ENCODE measurements at places on chromosomes 1 and 21.
A peak's percentile ranks its signal among the peaks of the same experiment; 100 is the strongest.

DNA sequence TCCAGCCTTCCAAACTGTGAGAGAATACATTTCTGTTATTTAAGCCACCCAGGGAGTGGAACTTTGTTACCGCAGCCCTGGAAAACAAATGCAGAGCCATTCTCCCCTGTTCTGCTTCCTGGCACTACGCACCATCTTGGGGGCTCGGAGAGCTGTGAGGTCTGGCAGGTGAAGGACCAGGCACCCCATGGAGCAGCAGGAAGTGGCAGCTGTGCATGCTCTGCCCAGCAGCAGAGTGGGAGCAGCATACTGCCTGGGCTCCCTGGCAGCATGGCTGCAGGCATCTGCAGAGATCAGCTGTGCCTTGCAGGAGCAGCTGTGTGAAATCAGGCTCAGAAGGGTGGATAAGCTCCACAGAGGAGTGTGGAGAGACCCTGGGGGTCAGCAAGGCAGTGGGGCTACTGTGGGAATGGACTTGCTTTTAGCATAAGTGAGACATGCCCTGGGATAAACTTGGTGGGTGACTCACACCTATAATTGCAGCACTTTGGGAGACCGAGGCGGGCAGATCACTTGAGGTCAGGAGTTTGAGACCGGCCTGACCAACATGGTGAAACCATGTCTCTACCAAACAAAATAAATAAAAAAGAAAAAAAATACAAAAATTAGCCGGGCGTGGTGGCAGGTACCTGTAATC lies 17.7 kb upstream of the ZSCAN20 start:
- peak; percentile 42 for DNase-seq

DNA sequence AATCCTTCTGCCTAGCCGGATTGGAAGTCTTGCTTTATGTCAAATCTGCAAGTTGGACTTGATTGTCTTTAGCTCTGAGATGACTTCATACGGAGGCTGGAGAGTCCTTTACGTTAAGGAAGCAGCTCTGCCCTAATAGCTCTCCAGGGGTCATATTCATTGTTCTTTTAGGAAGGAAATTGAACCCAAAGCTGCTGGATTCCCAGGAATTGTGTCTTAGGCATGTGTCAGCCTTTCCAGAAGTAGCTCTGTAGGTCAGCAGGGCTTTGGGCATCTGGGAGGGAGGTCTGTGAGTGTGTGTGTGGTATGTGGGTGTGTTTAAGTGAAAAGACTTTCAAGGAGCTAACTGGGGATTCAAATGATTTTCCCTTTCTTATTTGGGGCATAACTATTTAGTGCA lies 82.4 kb downstream of the ABCA4 start:
- DNase-seq = peak; percentile 49

DNA sequence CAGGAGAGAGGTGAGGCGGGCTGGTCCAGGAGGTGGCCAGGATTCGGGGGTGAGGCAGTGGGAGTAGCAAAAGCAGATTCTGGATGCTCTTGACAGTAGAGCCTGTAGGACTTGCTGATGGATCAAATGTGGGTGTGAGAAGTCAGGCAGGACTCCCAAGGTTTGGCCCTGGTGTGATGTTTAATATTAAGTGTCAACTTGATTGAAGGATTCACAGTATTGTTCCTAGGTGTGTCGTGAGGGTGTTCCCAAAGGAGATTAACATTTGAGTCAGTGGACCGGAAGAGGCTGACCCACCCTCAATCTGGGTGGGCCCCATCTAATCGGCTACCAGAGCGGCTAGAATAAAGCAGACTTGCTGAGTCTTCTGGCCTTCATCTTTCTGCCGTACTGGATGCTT lies 6.8 kb upstream of the RAB4A start:
- no peak for DNase-seq

DNA sequence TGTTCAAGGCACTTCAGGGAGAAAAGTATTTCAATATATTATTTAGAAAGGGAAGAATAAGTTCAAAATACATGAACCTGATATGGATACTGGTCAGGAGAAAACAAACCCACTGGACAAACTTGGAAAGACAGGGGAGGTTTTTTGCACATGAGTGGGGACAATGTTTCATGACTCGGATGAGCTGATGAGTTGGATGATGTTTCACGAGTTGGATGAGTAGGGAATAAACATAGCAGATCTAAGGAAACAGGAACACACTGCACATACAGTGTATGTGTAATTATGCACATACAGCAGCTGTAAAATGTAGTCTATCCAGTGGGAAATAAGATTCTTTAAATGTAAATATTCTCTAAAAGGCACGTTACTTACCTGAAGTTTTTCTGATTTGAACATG lies 682.9 kb upstream of the ADAMTS5 start:
- no peak for DNase-seq

DNA sequence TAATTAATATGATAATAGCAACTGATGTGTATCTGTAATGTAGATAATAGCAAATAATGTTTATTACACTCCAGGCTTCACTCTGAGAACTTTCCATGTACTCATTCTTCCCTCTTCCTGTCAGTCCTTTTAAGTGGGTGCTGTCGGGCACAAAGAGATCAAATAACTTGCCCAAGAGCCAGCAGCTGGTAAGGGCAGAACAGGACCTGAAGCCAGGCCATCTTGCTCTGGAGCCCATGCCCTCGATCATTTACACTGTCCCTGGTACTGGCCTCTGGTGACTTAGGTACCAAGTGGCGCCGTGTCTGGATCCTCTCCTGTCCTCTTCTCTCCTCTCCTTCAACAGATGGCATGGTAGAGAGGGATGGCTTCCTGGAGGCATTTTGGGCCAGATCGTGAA lies 97.2 kb downstream of the VPS13D start:
- DNase-seq = no peak

- peak; percentile 88 for DNase-seq
These were observed 573.8 kb upstream of the NR5A2 start for GRCh38 chr1:199453723-199454122.

GRCh38 chr1:240492832-240493440 lies 119.0 kb downstream of the GREM2 start:
- peak; percentile 59 for DNase-seq

- DNase-seq = peak; percentile 97
These were observed 633.3 kb downstream of the PTPRC start for GRCh38 chr1:199272139-199272544.

DNA sequence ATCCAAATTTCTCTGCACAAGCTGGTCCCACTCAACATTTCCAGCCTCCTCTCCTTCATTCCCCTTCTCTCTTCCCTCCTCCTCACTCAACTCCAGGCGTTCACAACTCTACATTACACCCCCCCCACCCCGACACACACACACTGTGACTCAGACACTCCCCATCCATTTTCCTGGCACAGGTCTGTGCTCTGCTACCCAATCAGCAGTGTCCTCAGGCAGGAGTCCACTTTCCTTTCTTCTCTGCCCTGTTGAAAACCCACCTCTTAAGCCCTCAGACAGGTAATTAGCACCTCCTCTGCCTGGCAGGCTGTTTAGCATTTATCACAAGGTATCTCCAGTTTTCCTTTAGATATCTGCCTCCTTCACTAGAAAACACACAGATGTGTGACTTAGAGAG lies 8.8 kb upstream of the LMX1A start:
- no peak for DNase-seq
